ENCODE measurements at places on chromosomes 4 and X.
A peak's percentile ranks its signal among the peaks of the same experiment; 100 is the strongest.

DNA sequence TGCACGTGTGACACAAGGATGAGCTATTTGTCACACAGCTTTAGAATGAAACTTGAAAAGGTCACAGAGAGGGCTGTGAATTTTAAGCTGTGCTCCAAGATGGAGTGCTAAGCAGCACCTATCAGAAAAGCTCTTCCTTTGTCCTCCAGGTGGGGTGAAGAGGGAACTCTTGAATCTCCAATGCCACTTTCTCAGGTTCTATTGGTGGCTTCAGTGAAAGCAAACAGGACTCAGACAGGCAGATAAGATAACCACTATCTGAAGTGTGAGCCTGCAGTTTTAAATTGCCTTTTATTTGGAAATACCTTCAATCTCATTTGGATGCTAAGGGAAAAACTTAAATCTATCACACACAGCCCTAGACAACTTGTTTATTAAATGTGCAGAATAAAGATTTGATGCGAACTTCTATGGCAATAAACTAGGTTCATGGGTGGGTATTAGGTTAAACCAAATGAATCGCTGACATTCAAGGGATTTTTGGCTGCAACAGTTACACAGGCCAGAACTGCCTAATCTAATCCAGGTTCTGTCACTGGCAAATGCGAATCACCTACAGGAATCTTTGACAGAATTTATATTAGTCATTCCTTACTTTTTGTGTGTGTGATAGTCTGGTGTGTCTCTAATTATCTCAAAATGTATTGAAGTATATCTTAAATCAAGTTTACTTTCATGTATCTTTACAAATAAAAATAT lies 13.6 kb upstream of the PDGFRA start:
- no peak for DNase-seq

DNA sequence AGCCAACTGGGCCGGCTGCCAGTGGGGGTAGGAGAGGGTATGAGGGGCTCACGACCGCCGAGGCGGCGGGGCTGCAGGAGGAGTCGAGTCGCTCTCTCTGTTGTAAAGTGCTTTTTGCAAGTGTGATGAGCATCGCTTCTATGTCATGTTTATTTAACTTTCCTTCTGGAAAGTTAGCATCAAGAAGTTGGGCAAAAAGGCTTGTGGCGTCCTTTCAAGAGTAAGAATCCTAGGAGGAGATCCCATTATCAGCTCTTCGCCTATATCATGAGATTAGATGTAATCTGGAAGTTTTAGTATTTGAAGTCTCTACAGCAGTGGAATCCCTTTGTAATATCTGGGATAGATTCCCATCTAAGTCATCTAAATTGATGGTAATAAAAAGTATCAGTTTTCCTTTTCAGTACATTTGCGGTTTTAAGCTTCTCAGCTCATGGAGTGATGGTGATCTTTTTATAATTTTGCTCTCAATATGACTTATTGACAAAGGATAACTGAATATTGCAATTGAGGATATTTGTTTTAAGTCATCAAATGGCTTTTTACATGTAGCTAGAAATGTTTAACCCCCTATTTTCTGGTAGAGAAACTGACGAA lies 1.7 kb downstream of the GALNT7 start:
- DNase-seq = no peak

GRCh38 chr4:121273191-121273590 lies 107.6 kb downstream of the QRFPR start:
- no peak for DNase-seq

- DNase-seq = no peak
Measured at GRCh38 chrX:17656035-17656418, 81.3 kb upstream of the SCML1 start.

- DNase-seq = no peak
Measured at GRCh38 chrX:15702488-15703371, 35.3 kb upstream of the CA5B start.

DNA sequence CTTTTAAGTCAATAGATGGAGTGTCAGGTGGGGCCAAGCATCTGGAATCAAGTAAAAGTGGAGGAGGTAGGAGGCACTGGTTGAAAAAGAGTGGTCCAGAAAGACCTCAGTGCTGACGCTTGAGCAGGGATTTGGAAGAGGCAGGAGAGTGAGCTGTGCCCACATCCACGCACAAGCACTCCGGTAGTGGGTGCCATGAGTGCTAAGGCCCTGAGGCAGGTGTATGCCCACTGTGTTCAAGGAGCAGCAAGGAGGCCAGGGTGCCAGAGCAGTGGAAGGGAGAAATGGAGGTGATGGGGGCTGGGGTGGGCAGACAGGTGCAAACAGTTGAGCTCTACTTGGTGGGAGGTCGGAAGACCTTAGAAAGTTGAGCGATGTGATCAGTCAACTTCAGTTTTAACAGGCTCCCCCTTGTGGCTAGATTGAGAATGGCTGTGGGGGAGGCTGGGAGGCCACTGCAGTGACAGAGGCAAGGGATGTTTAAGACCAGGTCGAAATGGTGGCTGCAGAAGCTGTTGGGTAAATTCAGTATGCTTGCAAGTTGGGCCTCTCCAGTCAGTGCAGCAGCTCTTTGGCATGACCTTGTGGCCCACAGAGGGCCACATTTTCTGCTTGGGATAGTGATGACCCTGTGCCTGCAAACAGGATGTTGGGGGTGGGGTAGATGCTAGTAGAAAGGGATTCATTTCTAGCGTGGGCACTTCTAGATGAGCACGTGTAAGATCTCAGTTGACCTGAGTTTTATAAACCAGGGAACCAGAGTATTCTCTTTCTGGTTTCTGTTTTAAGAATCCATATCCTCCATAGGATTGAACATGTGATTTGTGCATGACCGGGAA lies 12.7 kb downstream of the TKTL1 start:
- peak; percentile 7 for DNase-seq

- no peak for DNase-seq
Measured at GRCh38 chrX:78168065-78168464, 28.6 kb upstream of the TAF9B start.

GRCh38 chrX:111687305-111687704 lies 6.3 kb downstream of the ALG13 start:
- DNase-seq = no peak

GRCh38 chrX:22542641-22543040 lies 269.9 kb downstream of the CBLL2 start:
- DNase-seq = no peak

GRCh38 chr4:158094413-158095134 lies 78.3 kb downstream of the GASK1B start:
- DNase-seq = no peak

- peak; percentile 11 for DNase-seq
Measured at GRCh38 chr4:104826171-104826570, 320.5 kb upstream of the TET2 start.

GRCh38 chr4:174553828-174554227 lies 31.5 kb upstream of the HPGD start:
- DNase-seq = no peak
